ENCODE measurements at places on chromosomes 5 and 9.

DNA sequence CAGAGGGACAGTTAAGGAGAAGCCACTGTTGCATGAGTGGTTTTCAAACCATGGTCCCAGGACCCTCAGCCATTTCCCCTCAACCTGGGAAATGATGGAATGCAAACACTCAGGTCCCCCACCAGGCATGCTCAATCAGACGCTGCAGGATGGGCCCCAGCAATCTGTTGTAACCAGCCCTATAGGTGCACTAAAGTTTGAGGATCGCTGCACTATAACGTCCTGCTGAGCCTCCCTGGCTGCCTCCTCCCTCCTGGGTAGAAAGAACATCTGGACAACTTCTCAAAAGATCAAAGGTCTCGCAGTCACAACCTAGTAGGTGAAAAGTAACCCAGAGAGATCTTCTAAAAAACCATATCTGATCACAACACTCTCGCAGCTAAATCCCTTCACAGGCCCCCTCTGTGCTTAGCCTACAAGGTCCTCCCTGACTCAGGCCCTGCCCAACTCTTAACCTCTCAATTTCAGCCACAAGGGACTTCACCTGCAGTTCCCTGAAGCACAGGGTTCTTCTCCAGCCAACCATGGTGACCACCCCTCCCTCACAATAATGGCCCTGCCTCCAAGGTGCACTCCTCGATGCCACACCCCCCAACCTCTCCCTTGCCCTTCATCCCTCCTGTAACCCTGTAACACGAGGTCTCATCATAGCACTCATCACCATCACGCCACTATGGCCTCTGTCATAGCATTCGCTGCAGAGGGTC, 3.5 kb downstream of the SHB start:
- DNase-seq: no peak

DNA sequence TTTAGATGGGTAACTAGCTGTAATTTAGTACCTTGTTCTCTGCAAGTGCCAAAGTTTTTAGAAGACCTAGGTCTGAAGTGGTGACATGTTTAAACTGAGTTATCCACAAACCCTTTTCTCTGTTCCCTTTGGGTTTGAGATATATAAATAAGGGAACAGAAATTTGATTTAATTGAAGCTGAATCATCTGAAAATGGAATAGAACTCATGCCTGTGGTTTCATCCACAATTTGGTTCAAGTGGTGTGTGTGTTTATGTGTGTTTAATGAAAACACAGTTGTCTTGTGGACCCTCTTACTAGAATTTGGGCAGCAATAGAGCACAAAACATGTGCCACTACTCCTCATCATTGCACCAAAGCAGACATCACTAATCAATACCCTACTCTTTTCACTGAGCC, 216.9 kb downstream of the GLIS3 start:
- DNase-seq: no peak

- DNase-seq: no peak
Measured at GRCh38 chr9:26604076-26604662, 288.4 kb downstream of the CAAP1 start.

GRCh38 chr5:108148715-108149139, 233.2 kb downstream of the FBXL17 start:
- DNase-seq: no peak

DNA sequence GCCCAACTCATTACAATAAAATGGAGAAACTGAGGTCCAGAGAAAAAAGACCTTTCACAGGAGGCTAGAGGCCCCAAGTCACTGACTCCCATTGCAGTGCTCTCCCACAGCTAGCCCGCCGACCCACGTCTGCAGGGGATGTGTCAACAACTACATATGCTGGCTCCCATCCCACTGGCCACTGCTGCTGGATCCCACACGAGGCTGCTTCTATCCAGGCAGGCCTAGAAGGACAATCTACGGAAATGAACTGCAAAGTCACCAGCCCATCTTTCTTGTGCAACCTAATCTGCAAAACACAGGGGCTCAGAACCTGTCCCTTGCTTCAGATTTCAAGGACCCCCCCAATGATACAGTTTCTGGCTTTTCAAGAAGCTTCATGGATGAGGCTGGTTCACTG, 24.0 kb downstream of the RAPGEF1 start:
- DNase-seq: no peak

DNA sequence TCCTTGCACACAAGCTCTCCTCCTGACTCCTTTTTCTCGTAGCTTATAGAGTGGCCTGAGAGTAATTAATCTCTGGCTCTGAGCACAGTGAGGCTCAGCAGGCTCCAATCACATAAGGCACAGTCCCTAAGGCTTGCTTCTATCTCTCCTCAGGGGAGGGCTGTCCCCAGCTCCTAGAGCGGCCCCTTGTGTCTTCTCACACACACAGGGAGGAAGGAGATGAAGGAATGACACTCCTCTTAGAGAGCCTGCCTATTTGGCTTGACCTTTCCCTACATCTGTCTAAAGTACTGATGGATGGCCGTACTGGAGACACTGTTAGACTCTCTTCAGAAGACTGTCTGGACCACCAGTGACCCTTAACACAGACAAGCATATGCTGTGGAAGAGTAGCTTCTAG, 12.9 kb downstream of the TAS2R1 start:
- no peak for DNase-seq

DNA sequence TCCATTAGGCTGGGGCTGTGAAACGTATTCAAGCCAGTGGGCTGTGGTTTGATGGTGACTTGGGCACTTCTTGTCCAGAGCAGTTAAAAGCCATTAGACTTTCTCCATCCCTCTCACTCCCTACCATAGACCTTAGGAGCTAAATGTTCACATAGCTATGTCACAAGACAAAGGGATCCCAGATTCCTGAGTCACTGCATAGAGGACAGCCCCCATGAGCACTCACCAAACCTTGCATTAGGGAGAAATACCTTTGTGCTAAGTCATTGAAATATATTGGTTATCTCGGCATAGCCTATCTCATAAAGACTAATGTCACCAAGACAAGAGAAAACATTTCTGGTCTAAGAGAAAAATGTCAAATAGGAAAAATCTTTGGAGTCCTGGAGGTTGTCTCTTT, 104.3 kb downstream of the TRPM6 start:
- no peak for DNase-seq

DNA sequence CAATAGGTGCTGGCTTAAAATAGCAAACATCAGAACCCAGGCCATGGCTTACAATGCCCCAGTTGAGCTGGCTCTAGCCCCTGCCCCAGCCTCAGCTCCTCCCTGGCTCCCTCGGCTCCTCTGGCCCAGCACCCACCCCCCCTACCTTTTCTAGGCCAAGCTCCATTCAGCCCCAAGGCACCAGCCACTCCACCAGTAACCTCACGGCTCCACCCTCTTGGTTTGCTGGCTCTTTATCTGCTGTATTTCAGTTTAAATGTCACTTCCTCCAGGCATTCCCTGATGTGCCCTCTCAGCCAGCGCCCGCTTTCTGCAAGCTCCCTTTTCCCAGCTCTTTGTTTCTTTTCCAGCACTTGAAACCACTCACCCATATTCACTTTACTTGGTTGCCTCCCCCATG, 10.6 kb downstream of the C1QTNF2 start:
- no peak for DNase-seq

- DNase-seq: no peak
Measured at GRCh38 chr9:125460883-125461635, 199.4 kb downstream of the GAPVD1 start.

DNA sequence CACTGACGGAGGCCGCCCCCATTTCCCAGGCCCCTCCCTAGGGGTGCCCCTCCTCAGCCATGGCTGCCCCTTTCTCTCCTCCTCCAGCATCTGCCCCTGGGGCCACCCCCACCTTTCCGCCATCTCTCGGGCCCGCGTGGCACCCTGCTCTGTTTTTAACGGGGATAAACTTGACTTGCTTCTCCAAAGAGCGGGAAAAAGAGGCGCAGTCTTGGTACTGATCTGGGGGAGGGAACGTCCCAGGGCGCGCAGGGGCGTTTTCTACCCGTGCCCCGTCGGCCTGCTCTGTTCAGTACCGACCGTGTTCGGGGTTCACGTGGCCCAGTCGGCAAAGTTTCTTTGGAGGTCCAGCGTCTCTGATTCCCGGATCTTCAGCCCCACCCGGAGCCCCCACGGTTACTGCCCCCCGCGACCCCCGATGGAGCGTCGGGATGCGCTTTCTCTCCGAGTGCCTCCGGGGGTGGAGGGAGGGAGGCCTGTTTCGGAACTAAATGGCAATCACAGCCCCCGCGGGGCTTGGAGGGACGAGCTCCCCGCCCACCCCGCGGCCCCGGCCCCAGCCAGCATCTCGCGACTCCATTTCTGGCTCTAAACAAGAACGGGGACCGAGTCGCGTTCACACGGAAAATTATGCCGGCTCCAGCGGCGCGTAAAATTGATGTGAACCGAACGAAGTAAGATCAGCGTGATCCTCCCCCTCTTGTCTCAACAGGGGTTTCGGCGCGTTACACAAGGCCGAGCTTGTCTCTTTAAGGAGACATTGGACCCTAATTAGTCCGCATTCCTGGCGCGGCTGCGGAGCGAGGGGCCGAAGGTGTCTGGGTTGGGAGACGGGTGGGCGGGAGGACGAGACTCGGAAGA, 1.1 kb upstream of the TLE4 start:
- no peak for DNase-seq

GRCh38 chr5:142601432-142601831, 84.5 kb downstream of the FGF1 start:
- no peak for DNase-seq

- no peak for DNase-seq
Measured at GRCh38 chr9:73093016-73093739, 58.5 kb upstream of the ANXA1 start.

- no peak for DNase-seq
Measured at GRCh38 chr5:179240561-179240960, 104.7 kb downstream of the ADAMTS2 start.

GRCh38 chr9:20549053-20549452, 73.2 kb downstream of the MLLT3 start:
- DNase-seq: no peak

DNA sequence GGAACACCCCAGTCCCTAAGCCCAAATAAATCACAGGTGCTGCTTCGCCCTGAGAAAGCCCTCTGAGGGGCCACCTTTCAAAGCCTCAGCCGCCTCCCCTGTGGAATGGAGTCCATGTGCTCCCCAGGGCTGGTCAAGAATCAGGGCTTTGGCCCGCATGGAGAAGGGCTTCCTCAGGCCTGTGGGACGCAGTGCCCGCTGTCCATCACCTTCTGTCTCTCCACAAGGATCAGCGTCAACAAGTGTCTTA, 16.6 kb downstream of the HNRNPH1 start:
- no peak for DNase-seq

DNA sequence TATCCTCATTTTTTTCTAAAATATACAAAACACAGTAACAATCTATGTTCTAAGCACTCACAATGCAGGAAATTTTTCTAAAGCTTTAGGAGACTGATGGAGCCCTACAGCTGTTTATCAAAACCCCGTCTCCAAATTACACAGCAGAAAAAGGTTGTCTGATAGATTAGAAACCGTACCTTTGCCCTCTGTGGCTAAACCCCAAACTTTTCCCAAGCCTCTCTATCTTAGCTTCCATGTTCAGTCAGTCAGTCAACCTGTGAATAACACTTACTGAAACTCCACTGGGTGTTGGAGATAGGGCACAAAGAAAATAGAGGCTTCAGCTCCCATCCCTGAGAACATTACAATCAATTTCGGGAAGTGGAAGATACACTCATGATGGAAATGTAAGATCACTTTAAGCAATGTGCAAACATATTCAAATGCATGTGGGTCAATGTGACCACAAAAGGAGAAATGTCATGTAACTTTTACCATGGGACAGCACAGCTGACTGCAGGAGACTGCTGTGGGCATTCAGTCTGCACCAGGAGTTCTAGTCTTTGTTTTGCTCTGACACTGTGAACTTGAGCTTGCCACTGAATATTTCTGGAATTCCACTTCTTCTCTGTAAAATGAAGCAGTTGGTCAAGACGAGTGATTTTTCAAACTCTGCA, 279.5 kb upstream of the PIK3R1 start:
- no peak for DNase-seq

DNA sequence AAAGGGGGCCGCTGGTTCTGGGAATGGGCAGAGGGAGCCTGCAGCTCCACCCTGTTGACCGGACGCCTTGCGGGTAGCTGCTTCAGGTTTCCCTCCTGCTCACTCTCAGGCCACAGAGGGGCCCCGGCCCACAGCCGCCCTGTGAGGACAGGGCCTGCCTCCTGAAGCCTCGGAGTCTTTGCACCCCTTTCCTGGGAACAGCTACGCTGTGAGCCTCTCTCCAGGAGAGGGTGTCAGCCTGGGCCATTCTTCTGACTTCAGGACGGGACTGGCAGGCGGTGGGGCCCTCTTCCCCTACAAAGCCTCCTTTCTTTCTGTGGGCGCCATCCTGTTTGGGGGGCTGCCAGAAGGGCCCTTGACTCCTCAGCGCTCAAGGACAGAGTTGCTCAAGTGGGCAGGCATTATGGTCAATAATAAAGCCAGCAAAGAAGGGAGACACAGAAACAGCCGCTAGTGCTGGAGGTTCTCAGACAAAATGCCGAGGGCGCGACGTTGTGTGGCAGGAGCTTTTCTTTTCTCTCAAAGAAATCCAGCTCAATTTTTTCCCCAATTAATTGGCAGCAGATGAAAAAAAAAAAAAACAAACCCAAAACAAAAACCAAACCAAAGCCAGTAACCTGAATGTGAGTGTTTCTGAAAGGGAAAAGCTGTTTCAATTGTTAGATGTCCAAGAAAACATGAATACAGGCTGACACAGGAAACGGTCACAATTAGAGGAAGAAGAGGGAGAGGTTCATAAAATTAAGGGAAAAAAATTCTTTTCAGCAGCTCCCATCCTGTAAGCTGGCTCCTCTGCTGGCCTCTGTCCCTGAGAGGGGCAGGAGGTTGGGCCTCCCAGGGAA, 12.8 kb upstream of the SLC25A51 start:
- DNase-seq: no peak

- no peak for DNase-seq
Measured at GRCh38 chr9:97852001-97852398, 1.0 kb upstream of the FOXE1 start.

GRCh38 chr9:78712903-78713613, 416.1 kb downstream of the PSAT1 start:
- DNase-seq: no peak

DNA sequence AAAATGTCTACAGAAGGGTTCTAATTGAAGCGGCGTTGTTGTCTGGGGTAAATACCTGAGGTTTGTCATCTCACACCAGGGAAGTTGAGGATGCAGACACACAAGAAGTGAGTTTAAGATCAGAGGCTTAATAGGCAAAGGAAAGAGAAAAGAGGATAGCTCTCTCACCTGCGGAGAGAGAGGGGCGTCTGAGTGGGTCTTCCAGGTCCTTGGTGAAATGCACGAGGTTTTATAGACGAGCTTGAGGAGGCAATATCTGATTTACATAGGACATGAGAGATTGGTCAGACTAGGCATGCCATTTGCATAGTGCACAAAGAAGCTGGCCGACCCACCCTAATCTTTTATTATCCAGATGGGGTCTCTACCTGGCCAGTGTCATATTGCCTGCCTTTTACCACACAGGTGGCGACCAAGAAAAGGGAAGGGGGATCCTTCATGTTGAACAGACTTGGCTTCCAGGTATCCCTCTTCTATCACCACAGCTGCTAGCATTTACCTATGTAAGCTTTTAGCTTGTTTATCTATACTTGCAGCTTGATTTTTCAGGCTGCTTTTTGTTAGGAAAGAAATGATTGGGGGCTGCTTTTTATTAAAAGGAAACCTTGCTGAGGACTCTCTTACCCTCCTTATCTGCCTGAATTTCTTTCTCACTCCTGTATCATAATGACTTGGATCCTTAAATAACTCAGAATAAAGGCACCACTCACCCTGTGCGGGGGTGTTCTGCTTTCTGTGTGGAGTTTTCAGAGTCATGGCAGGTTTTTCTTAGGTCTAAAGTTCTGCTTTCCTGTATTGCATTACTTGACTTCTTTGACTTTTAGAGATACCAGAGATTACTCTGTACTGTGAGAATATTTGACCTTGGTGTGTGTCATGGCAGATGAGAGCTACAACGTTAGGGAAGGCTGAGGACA, 9.4 kb upstream of the GLT6D1 start:
- peak; percentile 19 for DNase-seq
